ENCODE measurements at places on chromosomes 12 and 14.
A peak's percentile ranks its signal among the peaks of the same experiment; 100 is the strongest.

- no peak for DNase-seq
Observed at GRCh38 chr12:89817501-89818226, 109.0 kb upstream of the ATP2B1 start.

DNA sequence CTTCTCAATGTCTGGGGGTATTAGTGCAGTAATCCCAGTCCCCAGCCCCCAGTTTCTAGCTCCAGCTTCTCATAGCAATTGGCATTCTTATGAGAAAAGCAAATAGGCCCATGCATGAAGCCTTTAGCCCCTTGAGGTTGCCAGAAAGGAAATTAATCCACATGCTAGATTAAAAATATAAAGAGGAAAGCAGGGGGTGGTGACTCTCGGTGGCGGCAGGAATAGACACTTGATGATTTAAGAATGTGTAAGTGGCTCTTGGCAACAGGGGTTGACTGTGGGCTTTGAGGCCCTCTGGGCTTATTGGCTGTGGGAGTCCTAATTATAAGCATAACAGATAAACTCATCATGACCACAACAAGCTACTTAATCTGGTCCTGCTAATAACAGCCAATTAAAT is 1367.3 kb upstream of the FLRT2 start:
- no peak for DNase-seq

DNA sequence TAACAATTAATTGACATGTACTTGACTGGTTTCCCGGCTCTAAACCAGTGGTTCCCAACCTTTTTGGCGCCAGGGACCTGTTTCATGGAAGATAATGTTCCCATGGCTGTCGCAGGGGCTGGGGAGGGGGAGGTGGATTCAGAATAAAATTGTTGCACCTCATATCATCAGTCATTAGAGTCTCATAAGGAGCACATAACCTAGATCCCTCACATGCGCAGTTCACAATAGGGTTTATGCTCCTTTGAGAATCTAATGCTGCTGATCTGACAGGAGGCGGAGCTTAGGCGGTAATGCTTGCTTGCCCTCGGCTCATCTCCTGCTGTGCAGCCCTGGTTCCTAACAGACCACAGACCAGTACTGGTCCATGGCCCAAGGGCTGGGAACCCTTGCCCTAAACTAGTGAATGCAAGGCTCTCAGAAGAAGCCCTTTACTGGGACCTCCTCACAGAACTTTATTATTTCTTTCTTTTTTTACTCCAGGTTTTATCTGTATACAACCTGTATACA is 86.4 kb upstream of the SINHCAF start:
- DNase-seq, result no peak

GRCh38 chr14:76584271-76584702 is 177.0 kb upstream of the VASH1 start:
- DNase-seq, result peak; percentile 99

GRCh38 chr12:49762468-49762847 is 21.1 kb downstream of the TMBIM6 start:
- DNase-seq, result no peak

DNA sequence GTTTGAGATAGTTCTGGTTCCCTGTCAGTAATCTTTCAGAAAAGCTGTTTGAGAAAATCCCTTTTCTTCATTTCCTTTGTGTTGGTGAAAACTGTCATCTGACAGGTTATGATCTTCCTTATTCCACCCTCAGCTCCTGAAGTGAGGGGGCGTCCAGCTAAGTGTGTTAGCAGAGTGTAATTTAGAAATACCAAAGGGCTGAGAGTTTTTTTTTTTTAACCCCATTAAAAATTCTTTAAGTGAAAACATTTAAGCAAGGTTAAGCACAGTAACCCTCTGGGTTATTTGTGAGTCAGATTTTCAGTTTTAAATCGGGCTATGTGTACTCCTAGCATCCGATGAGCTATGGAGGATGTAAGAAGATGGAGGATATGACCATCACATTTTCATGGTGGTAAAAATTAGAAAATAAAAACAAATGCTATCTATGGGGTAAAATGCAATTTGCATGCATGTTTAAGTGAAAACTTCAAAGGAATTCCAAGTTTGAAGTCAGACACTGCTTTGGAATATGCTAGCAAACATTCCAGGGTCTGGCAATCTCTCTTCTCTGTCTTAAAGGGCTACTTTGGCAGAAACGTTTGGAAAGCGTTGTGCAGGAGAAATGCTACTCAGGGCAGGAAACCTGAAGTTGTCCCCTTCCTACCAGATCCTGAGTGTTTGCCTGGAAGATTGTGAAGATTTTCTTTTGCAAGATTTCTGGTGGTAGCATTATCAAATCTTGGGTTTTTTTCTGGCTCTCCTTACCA is 197.0 kb upstream of the PRICKLE1 start:
- no peak for DNase-seq

GRCh38 chr14:50837271-50837670 is 6.3 kb upstream of the NIN start:
- no peak for DNase-seq
